ENCODE measurements at places on chromosomes 3 and 15. TPM values are rescaled to one million over a fixed set of nuclear protein-coding genes. Genes with fewer than 3 reads are reported as not detected.

GRCh38 chr3:195181113-195181498 lies 89.9 kb downstream of the XXYLT1 start:
- DNase-seq: no peak

- peak; percentile 92 for DNase-seq
Measured at GRCh38 chr3:106345353-106346027, 476.7 kb upstream of the CBLB start.

- DNase-seq: peak; percentile 67
Measured at GRCh38 chr3:151550025-151550618, 89.3 kb upstream of the IGSF10 start.

DNA sequence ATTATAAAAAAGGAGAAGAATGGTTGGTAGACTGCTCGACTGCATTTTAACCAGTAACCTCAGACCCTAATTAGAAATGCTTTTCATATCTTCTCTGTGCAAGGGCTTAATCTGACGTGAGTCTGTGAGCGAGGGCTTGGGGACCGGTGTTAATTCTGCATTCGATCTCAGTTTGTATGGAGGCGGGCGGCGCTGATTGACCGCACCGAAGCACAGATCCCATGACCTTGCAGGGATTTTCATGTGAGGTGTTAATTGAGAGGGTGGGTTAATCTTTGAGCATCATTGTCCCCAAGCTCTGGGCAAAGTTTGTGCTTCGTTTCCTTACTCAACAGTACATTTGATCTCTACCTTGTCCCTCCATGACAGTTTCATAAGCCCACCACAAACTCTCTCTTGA lies 250.9 kb downstream of the NR2F2 start:
- no peak for DNase-seq

DNA sequence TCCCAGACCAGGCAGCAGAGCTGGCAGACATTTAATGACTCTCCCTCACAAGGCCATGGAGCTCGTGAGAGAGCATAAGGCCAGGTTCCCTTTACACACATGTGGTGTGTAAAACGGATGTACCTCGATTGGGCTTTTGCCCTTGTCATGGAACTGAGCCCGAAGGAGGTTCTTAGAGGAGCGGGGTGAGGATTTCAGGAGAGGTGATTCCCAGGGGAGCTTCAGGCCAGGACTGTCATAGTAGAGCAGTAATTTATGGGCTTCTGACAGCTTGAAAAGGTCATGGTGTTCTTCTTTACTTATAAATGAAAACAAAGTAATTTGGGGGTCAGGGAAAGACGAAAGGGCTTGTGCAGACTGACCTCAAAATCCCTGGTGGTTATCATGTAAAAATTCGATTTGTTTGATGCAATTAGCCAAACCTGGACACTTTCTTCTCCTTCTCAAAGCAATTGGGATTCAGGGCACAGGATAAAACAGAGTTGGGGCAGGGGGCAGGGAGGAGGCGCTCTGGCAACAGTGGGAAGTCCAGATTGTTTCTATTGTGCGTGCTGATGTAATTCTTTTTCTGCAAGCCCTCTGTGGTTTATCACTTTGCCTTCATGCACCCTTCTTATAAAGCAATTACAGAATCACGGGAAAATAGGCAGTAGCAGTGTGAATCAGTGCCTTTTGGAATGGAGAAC lies 51.0 kb downstream of the CACNA1D start:
- no peak for DNase-seq

- no peak for DNase-seq
Measured at GRCh38 chr3:195337747-195338146, 66.8 kb upstream of the XXYLT1 start.

DNA sequence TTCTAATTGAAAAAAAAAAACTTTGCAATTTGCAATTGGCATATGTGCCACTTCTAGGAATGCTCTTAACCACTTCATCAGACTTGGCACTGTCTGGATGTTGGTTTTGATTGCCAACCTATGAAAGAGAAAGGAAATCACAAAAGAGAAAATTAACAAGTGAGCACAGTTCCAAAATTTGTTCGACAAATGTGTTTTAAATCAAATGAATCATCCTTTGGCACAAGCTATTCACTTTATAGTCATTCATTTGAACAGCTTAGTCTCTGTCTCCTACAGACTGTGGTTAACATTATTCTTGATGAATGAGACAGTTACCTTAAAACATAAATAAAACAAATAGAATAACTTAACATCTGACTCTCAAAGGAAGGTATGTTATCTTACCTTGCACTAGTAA lies 265.0 kb downstream of the EPHA3 start:
- DNase-seq: peak; percentile 57

PTX3 gene
- 27.3 TPM for total RNA-seq

ESYT3 gene
- total RNA-seq: 1.6 TPM

CPN2 gene
- total RNA-seq: not detected
